Kidney epithelial cell (primary cell): ENCODE measurements at places on chromosomes 5 and 9. TPM values are rescaled to one million over a fixed set of nuclear protein-coding genes. Genes with fewer than 3 reads are reported as not detected.
A peak's percentile ranks its signal among the peaks of the same experiment; 100 is the strongest.

- no peak for DNase-seq
Observed at GRCh38 chr9:32618261-32618660, 17.2 kb downstream of the TAF1L start.

- DNase-seq = no peak
Observed at GRCh38 chr5:57772512-57772911, 289.9 kb upstream of the ACTBL2 start.

DNA sequence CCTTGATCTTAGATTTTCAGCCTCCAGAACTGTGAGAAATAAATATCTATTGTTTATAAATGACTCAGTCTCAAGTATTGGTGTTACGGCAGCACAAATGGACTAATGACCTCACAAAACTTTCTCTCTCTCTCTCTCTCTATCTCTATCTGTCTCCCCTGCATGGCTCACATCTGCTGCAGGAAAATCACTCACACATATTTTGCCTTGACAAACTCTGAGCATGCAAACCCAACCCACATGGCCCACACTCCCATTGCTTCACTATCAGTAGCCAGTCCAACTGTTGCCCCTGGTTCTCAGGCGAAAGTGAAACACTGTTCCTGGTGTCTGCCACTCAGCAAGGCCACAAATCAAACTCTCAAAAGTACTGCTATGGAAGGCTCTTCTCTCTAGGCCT is 66.4 kb upstream of the PIK3R1 start:
- no peak for DNase-seq

GRCh38 chr5:147911427-147911826 is 5.1 kb upstream of the C5orf46 start:
- DNase-seq = no peak

DNA sequence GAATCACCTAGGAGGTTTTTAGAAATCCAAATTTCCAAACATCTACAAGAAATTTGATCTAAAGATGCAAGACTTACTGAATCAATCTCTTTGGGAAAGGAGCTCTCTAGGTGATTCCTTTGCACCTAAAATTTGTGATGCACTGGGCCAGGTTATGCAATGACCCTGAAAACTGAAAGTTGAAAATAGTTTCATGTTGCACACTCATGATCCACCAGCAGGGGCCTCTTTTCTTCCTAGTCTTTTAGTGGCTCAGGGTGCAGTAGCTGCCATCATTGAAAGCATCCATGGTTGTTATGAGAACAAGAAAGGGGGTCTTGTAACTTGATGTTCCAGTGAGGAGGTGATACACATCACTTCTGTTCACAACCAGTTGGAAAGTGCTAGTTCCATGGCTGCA is 486.8 kb downstream of the PSAT1 start:
- no peak for DNase-seq

- DNase-seq = no peak
Observed at GRCh38 chr5:81226949-81227348, 6.2 kb upstream of the CKMT2 start.

- no peak for DNase-seq
Observed at GRCh38 chr5:169944922-169945680, 35.2 kb downstream of the INSYN2B start.

DNA sequence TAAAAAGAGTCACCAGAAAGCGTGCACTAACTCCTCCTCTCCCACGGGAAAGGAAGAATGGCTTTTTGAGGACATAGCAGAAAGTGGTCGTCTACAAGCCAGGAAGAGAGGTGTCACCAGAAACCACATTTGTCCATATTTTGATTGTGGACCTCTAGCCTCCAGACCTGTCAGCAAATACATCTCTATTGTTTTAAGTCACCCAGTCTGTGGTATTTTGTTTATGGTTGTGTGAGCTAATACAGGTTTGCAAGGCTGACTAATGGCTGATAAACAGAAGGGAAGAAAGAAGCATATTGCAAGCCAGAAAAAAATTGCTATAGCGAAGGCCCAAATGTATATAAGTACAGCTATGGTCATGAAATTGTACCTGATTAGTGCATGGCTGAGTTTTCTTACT is 21.4 kb downstream of the WDR70 start:
- DNase-seq = no peak

- peak; percentile 28 for DNase-seq
Observed at GRCh38 chr5:77707791-77708190, 68.3 kb downstream of the TBCA start.

DNA sequence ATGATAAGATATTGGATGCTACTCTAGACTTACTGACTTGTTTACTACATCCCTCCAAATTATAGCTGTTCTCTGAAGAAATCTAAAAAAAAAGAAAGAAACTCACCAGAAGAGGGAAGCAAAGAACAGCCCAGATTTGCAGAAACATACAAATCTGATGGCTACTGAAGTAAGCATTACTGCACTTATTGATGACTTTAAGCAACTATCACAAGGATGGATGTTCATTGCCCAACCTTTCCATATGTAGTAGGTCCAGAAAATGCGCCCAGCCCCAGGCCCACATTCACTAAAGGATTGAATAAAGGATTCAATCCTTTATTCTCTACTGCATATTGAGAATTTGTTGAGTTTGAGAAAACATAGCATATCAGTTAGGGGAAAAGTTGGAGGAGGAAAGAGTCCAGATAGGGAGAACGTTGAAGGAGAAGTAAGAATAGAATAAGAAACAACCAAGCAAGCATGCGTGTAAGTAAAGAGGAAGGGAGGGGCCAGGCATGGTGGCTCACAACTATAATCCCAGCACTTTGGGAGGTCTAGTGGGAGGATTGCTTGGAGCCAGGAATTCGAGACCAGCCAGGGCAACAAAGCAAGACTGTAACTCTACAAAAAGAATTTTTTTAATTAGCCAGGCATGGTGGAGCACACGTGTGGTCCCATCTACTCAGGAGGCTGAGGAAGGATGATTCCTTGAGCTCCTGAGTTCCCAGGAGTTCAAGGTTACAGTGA is 33.8 kb upstream of the DTWD2 start:
- no peak for DNase-seq

DNA sequence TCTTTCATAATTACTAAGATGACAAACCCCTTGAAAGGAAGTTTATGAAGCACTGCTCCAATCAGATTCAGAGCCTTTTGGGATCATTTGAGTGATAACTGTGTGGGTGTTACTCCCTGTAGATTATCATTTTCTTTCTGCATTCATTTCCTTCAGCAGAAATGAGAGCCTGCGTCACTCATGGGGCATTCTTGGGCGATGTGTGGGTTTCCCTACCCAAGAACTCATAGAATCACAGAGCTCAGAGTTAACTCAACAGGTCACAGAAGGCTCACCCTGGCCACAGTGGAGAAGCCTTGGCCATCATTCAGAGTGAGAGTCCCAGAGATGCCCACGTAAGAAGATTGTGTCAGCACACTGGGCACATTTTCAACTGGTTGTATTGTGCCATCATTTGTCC is 401.9 kb downstream of the TLE4 start:
- no peak for DNase-seq

GRCh38 chr5:143404416-143405062 is 1.1 kb upstream of the NR3C1 start:
- DNase-seq = no peak

- no peak for DNase-seq
Observed at GRCh38 chr9:127803507-127804352, 1.0 kb downstream of the FPGS start.

DNA sequence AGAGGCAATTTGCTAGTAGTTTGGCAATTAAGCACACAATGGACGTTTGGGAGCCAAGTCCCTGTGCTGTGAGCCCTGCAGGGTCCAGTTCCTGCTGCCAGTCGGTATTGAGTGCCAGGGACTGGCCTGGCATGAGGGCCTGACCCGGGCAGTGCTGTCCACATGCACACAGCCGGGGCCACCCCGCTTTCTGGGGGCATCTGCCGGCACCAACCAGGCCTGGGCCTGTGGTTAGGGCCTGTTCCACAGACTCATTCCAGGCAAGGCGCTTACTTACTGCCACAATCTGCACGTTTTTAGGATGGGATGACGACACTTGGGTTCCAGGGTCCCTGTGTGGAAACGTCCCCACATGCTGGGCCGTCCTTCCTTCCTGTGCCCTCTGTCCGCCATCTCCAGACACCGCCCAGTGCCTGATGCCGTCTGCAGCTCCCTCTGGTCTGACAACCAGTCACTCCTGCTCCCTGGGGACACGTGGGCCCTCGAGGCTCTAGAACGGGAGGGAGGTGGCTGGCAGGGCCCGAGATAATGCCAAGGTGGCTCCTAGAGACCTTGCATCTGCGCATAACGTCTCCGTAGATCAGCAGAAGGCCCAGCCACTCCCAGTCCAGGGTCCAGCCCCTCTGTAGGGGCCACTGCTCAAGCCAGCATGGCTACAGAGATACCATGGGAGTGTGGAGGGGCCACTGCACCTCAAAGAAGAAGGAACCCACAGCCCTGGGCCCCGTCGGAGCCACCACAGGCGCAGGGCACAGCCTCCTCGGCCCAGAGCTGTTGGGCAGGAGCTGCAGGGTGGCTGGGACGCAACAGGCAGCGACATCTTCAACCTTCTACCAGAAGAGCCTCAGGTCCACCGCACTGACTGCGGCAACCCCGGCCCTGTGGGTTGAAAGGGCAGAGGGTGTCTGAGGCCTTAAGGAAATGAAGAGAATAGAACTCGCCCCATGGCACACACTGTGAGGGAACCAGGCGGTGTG is 24.7 kb downstream of the SLC9A3 start:
- no peak for DNase-seq

- DNase-seq = no peak
Observed at GRCh38 chr5:128924299-128924698, 41.0 kb upstream of the SLC27A6 start.

GRCh38 chr5:111635916-111636570 is 121.0 kb downstream of the NREP start:
- no peak for DNase-seq

DNA sequence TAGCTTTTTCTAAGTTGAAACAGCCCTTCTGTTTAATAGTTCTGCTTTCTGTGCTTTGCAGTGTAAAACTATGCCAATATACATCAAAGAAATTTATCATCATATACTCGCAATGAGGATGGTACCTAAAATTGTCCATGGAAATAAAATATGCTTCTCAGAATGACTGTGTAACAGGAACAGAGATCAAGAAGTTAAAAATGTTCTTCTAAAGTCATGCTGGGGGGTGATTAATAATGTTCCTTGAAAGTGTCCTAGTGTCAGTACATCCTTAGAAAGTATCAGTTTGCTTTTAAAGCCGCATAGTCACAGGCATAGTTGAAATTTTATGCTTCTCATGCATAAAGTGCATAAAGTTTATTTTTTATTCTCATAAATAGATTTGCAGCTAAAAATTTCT is 4.0 kb upstream of the LRRC70 start:
- no peak for DNase-seq

GRCh38 chr5:159620853-159621540 is 290.7 kb upstream of the IL12B start:
- DNase-seq = no peak

The SYK gene
- total RNA-seq = 12.3 and 15.0 TPM in 2 replicates

The RASEF gene
- total RNA-seq = 9.5 and 10.2 TPM in 2 replicates

The SIT1 gene
- not detected in 2 replicates for total RNA-seq

The PLAC8L1 gene
- total RNA-seq = not detected in 2 replicates
